ENCODE measurements at places on chromosomes 5 and 9. TPM values are rescaled to one million over a fixed set of nuclear protein-coding genes. Genes with fewer than 3 reads are reported as not detected.

NDUFS6 gene
- polyA plus RNA-seq = 98.7 TPM

TTLL11 gene
- polyA plus RNA-seq = 5.1 TPM

LHX3 gene
- not detected for polyA plus RNA-seq

AFAP1L1 gene
- polyA plus RNA-seq = not detected

PPP3R2 gene
- polyA plus RNA-seq = 0.22 TPM

HAPLN1 gene
- not detected for polyA plus RNA-seq

S100Z gene
- 0.72 TPM for polyA plus RNA-seq

ITK gene
- polyA plus RNA-seq = 169 TPM

FST gene
- not detected for polyA plus RNA-seq

SPIN1 gene
- 15.0 TPM for polyA plus RNA-seq

LCP2 gene
- polyA plus RNA-seq = 164 TPM

GABRA1 gene
- not detected for polyA plus RNA-seq

FXN gene
- 56.0 TPM for polyA plus RNA-seq

LAMC3 gene
- 0.66 TPM for polyA plus RNA-seq

C5orf58 gene
- polyA plus RNA-seq = 1.1 TPM

TTC23L gene
- polyA plus RNA-seq = not detected

HRCT1 gene
- not detected for polyA plus RNA-seq

ADRB2 gene
- 1.4 TPM for polyA plus RNA-seq

FIBCD1 gene
- not detected for polyA plus RNA-seq

EIF4E1B gene
- not detected for polyA plus RNA-seq

GRXCR2 gene
- polyA plus RNA-seq = not detected

HK3 gene
- 0.33 TPM for polyA plus RNA-seq

INSL4 gene
- polyA plus RNA-seq = not detected

PIP5K1B gene
- 0.48 TPM for polyA plus RNA-seq

WDR38 gene
- not detected for polyA plus RNA-seq

IL4 gene
- not detected for polyA plus RNA-seq

LCN6 gene
- polyA plus RNA-seq = not detected

GRIA1 gene
- polyA plus RNA-seq = not detected

ABO gene
- polyA plus RNA-seq = not detected

FOXI1 gene
- not detected for polyA plus RNA-seq

Measured in CD4-positive, CD25-positive, alpha-beta regulatory T cell (primary cell).